ENCODE measurements at places on chromosomes 4 and X.
A peak's percentile ranks its signal among the peaks of the same experiment; 100 is the strongest.

DNA sequence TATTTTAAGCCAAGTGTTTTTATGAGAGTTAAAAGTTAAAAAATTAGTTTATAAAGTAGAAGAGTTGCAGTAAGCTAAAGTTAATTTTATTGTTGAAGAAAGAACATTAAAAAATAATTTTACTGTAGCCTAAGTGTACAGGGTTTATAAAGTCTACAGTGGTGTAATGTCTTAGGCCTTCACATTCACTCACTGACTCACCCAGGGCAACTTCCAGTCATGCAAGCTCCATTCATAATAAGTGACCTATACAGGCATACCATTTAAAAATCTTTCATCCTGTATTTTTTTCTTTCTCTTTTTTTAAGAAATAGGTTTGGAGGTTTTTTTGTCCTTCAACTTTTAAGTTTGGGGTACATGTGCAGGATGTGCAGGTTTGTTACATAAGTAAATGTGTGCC is 87.9 kb upstream of the NR3C2 start:
- no peak for DNase-seq

GRCh38 chrX:29090811-29091210 is 503.6 kb downstream of the IL1RAPL1 start:
- DNase-seq = peak; percentile 48

GRCh38 chr4:18954538-18954937 is 933.0 kb upstream of the LCORL start:
- DNase-seq = no peak

GRCh38 chr4:47615385-47615784 is 130.3 kb downstream of the ATP10D start:
- no peak for DNase-seq

DNA sequence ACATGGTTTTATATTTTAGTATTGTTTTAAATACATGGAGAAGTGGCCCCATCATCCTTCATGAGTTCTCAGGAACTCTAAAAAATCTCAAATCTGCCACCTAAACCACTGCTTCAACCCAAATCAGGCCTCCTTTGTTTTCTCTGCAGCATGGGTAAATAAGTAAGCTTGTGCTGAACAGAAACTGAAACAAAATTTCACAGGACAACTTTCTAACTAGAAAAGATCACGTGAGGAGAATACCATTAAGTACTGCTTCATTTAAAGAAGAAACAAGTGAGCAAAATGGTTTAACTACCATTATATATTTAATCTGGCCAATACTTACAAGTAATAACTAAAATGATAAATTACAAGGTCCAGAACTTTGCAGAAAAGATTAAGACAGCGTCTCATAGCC is 2.5 kb downstream of the ARAP2 start:
- DNase-seq = peak; percentile 73

DNA sequence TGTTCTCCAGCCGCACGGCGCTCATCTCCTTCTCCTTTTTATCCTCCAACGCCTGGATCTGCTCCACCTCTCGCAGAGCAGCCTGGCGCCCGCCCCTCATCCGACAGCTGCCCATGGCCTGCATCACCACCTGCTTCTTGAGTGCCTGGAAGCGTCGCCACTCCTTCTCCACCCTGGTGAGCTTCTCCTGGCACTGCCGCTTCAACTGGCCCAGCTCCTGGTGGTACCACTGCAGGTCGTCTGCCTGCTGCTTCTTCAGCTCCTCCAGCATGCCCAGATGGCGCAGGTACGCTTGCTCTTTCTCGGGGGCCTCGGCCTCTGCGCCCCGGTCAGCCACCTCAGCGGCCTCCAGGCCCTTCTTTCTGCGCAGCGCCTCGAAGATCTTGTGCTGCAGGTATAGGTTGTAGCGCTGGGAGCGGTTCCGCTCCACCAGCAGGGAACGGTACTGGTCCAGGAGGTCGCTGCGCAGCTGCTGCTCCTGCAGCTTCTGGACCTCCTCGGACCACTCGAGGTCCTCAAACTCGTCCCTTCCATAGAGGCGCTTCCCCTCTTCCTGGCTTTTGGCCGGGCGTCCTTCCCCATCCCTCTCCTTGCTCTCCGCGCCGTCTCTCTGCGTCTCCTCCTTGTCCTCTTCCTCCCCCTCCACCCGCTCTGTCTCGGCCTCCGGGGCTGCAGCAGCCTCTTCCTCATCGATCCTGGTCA is 1.2 kb upstream of the TADA2B start:
- peak; percentile 24 for DNase-seq

DNA sequence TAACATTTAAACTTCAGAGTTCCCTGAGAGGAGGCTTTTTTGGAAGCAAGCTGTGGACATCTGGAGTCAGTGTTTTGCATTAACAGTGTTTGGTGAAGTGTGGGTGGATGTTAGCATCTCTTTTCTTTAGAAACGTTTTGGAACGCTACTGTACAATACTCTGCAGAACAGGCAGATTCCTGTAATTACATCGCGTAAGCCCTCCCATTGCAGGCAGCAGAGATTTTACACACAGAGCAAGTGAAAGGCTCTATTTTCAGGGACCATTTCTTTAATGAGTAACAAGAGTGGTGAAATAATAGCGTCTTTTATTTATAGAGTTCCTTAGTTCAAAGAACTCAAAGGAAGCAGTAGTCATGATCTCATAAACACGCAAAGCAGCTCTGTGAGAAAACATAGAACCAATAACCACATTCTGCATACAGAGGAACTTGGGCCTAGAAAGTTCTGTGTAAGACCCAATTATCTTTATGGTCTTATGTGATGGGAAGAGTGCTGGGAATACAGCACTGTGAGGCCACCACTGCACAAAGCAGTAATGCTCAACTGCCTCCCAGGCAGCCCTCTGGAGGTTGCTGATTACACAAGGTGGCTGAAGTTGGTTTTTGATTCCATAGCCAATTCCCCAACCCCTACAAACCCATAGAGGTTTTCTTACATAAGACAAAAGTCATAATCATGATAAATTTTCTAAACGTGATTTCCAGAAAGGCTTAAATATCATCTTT is 298.7 kb upstream of the EPHA5 start:
- DNase-seq = no peak

- peak; percentile 68 for DNase-seq
These were observed 42.2 kb downstream of the SH2D1A start for GRCh38 chrX:124388562-124388961.

Data from hippocampal formation (tissue), 2 donors.